ENCODE measurements at places on chromosomes 12 and 14. TPM values are rescaled to one million over a fixed set of nuclear protein-coding genes. Genes with fewer than 3 reads are reported as not detected.

The KCNH3 gene
- polyA plus RNA-seq, result 1.4 TPM

The TNS2 gene
- 60.2 TPM for polyA plus RNA-seq

- no peak for DNase-seq
Measured at GRCh38 chr12:12338527-12339168, 11.4 kb downstream of the MANSC1 start.

The TAS2R13 gene
- polyA plus RNA-seq, result 0.11 TPM

DNA sequence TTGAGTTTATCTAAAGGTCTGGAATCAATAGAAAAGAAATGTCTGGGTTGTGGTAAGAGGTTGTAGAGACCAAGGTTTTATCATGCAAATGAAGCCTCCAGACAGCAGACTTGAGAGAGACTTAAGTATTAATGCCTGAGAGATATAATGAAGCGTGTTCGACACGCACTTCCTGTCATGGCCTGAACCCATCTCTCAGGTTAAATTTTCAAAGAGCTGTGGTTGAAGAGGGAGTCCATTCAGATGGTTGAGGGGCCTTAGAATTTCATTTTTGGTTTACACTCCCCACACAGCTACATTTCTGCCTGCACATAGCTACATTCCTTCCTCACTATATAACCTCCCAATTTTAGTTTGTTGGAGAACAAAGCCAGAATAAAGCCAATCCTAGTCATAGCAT, 10.1 kb upstream of the CLEC12A start:
- no peak for DNase-seq

The PTHLH gene
- polyA plus RNA-seq, result 2.6 TPM

GRCh38 chr12:2020511-2020910, 16.3 kb upstream of the DCP1B start:
- no peak for DNase-seq

GRCh38 chr14:103281496-103282231, 52.4 kb upstream of the EIF5 start:
- peak; percentile 53 for DNase-seq

GRCh38 chr12:111138016-111138415, 217.6 kb upstream of the MYL2 start:
- DNase-seq, result no peak

The DPF3 gene
- polyA plus RNA-seq, result 2.7 TPM

- DNase-seq, result peak; percentile 30
Measured at GRCh38 chr14:93787465-93788292, 606 bp downstream of the PRIMA1 start.

The SYCP3 gene
- 0.41 TPM for polyA plus RNA-seq

The ACACB gene
- polyA plus RNA-seq, result 8.4 TPM

GRCh38 chr14:61342932-61343331, 21.6 kb downstream of the PRKCH start:
- DNase-seq, result no peak

GRCh38 chr12:118645219-118645618, 268.9 kb downstream of the SUDS3 start:
- DNase-seq, result peak; percentile 25

DNA sequence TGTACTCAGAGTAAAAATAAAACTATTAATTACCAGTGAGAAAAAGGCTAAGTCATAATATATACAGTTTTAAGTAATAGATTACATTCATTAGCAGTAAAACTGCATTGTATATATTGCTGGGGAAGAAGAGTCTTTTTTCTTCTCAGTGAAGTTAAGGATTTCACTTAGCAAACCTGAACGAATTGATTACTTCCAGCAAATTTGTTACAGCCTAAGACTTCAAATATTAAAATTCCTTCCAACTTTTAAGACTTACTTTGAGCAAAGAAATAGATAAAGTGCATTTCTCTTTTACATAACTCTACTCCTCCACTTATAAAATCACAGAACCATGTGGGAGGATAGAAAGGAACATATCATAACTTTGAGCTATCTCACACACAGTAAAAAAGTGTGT, 43.3 kb downstream of the PIK3C2G start:
- no peak for DNase-seq

- no peak for DNase-seq
Measured at GRCh38 chr12:103672401-103673119, 85.5 kb downstream of the STAB2 start.

The CEBPE gene
- polyA plus RNA-seq, result 0.16 TPM

- peak; percentile 70 for DNase-seq
Measured at GRCh38 chr14:22837114-22837749, 847 bp downstream of the MMP14 start.

DNA sequence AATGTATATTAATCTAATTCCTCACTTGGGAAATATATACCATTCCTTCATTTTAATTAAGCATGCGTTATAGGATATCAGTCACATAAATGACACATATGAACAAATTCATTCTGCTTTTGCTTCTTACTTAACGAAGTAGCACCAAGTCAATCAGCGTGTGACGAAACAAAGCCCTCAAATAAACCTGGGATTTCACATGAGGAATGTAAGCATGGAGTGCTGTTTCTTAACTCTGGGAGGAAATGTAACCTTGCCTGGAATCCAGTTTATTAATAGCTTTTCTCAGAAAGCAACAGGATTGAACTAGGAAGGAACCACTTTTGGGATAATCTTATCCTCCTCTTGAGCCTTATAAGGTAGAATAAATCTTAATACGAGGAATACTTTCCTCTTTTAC, 72.0 kb downstream of the NIN start:
- no peak for DNase-seq

- DNase-seq, result no peak
Measured at GRCh38 chr14:92665661-92666110, 82.7 kb downstream of the LGMN start.

GRCh38 chr12:84825149-84825548, 87.5 kb downstream of the SLC6A15 start:
- DNase-seq, result no peak

DNA sequence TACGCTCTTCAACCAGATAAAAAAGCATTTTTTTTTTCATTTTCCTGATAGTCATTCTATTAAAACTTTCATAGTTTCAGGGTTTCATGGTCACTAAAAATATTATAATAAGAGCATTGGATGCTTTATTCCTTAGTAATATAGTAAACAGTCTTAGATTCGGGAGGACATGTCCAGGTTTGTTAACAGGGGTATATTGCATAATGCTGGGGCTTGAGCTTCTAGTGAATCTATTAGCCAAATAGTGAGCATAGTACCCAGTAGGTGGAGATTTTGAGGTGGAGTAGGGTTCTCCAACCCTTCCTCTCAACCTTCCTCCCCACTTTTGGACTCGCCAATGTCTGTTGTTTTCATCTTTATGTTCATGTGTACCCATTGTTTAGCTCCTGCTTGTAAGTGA, 277.4 kb upstream of the RGS6 start:
- DNase-seq, result no peak

- no peak for DNase-seq
Measured at GRCh38 chr12:6961278-6961694, 9.2 kb downstream of the PHB2 start.

The CLEC2D gene
- 5.3 TPM for polyA plus RNA-seq

- no peak for DNase-seq
Measured at GRCh38 chr14:104190396-104191000, 52.1 kb downstream of the KIF26A start.

DNA sequence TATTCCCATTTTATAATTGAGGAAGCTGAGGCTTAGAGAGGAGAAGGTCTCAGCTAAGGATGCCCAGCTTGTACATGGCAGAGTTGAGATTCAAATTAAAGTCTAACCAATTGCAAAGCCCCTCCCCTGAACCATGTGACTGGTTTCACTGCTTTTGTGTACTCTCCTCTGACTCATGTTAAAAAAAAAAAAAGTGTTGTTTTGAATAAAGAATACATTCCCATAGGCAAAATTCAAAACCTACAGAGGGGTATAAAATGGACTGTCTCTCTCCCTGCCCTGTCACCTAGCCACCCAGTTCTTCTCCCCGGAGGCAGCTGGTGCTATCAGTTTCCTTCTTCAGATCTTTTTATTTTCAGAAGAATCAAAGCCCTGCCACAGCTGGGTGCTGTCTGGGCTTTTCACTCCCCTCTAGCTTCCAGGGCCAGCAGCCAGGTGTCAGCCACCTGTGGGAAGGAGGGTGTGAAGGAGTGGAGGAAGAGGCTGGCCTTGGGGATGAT, 5.4 kb downstream of the PSMD9 start:
- DNase-seq, result no peak

DNA sequence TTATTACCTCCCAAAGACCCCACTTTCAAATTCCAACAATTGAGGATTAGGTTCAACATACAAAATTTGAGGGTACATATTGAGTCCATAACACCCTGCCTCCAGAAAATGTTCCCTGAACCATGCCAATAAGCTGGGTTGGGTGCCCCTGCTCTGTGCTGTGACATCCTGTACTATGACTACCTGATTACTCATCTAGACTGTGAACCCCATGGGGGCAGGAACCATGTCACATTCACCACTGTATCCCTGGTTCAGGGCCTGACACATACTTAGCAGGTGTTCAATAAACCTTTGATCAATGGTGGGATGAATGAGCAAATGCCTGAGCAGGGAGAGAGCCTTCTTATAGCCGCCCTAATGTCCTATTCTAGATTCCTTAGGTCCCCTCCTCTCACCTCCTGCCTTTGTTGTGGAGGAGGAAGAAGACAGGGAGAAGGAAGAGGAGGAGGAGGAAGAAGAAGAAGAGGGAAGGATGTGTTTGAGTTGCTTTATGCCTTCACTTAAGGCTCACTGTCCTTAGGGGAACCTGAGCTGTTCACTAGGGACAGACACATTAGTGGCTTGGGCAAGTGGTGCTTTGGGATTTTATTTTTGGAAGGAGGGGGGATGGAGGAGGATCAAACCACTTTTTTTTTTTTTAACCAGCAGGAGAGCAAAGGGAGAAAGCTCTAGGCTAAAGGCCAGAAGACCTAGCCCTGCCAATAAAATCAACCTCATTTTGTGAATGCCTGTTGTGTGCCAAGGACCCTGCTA, 21.3 kb downstream of the GPR68 start:
- no peak for DNase-seq

The LMNTD1 gene
- not detected for polyA plus RNA-seq

The CIROP gene
- not detected for polyA plus RNA-seq

DNA sequence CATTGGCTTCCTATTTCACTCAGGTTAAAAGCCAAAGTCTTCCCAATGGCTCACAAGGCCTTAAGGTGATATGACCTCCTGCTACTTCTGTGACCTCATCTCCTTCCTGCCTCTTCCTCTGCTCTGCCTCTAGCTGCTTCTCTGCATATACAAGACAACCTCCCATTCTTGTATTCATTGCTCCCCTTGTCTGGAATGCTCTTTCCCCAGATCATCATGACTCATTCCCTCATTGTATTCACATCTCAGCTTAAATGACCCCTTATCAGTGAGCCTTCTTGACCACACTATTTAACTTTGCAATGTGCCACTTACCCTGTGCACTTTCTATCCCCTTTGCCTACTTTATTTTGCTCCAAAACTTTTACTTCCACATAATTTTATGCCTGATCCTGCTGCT, 90.2 kb downstream of the PPP1R12A start:
- peak; percentile 34 for DNase-seq

DNA sequence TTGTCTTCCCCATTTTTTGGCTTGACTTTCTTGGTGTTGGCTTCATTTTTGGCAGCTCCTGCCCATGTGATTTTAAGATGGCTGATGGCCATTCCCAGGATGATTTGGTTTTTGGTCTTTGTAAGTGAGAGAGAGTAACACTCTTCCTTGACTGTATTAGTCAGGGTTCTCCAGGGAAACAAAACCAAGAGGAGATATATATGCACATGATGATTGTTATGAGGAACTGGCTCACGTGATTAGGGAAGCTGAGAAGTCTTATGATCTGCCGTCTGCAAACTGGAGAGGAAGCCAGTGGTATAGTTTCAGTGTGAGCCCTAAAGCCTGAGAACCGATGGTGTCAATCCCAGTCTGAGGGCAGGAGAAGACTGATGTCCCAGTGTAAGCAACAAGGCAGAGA, 146.6 kb downstream of the NRXN3 start:
- no peak for DNase-seq

The GALNT4 gene
- 4.9 TPM for polyA plus RNA-seq

GRCh38 chr12:53543539-53543938, 36.3 kb upstream of the NPFF start:
- DNase-seq, result peak; percentile 79

GRCh38 chr14:104163541-104163940, 25.2 kb downstream of the KIF26A start:
- no peak for DNase-seq

The TC2N gene
- 3.3 TPM for polyA plus RNA-seq

DNA sequence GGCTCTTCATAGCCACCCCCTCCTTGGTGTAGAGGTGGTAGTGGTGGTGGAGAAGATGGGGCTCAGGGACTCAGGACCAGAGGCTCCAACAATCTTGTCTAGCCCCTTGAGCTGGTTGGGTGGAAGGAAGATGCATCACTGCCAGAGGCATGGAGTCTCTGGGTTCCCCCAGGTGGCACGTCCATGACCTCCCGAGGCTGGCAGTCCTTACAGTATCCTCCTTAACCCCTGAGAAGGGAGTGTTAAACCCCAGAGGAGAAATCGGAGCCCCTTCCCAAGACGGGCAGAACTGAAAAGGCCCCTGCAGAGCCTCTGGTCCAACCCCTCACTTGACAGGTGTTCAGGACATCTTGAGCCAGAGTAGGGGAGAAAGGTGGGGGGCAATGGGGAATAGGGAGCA, 9.1 kb downstream of the KRT83 start:
- no peak for DNase-seq

DNA sequence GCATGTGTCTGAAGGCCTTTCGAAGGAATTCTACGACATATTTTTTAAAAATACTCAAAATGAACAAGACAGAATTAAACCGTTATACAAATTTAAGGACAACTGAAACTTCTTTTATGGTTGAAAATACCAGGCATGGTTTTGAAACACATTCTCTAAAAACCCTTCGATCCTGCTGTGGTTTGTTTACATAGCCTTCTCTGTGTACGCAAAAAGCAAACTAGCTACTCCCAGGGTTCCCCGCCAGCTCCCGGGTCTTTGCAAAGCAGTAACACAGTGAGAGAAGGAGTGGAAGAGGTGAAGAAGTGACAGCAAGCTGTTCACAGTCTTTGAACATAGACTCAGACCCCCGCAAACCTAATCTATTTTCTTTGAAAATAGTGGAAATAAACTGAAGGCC, 2.2 kb upstream of the TC2N start:
- DNase-seq, result no peak

The FAM222A gene
- 6.5 TPM for polyA plus RNA-seq

DNA sequence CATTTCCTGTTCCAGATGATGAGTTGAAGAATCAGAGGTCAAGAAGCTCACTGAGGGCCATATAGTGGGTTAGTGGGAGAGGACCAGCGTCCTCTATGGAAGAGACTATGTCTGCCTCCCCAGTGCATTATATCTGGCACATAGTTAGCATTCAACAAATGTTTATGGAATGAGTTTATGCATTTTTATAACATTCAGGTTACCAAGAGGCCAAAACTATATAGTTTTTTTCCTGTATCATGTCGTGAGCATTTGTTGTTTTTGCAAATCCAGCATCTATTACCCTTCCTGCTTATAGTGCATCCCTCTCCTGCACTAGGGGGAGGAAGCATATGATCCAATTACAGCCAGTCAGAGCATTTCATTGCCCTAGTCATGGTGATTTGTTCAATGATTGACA, 60.6 kb downstream of the SUDS3 start:
- no peak for DNase-seq

The IL23A gene
- polyA plus RNA-seq, result 0.27 TPM

All from muscle of back (tissue), 13 donors.